PC-9 (cell line): ENCODE measurements at places on chromosomes 6 and 20. TPM values are rescaled to one million over a fixed set of nuclear protein-coding genes. Genes with fewer than 3 reads are reported as not detected.

The CRISP3 gene
- total RNA-seq = 0.48 and 0.79 TPM in 2 replicates

GRCh38 chr20:62652041-62652893 lies 10.0 kb downstream of the SLCO4A1 start:
- DNase-seq = peak; percentile 94

DNA sequence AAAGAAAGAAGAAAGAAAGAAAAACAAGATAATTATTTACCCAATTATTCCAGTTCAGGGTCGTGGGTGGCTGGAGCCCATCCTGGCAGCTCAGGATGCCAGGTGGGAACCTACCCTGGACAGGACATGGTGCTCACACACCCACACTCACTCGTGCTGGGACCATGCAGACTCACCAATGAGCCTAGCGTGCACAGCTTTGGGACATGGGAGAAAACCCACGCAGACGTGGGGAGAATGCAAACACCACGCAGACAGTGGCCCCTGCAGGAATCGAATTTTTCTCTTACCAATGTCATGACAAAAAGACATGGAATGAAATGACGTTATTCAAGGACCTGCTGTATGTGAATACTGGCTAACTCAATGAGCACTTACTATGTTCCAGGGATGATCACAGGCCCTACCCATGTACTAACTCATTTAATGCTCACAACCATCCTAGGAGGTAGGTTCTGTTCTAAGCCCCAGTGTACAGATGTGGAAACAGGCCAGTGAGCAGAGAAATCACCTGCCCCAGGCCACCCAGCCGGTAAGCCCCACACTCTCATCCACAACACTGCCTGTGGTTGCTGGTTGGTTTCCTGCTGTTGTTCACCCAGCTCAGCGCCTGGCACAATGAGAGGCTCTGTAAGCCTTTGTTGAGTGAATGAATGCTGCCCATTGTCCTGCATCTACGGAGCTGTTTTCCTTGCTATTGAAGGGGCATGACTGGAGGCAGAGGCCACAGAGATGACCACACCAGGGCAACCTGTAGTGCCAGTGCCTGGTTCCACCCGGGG lies 6.8 kb upstream of the PI16 start:
- no peak for DNase-seq

DNA sequence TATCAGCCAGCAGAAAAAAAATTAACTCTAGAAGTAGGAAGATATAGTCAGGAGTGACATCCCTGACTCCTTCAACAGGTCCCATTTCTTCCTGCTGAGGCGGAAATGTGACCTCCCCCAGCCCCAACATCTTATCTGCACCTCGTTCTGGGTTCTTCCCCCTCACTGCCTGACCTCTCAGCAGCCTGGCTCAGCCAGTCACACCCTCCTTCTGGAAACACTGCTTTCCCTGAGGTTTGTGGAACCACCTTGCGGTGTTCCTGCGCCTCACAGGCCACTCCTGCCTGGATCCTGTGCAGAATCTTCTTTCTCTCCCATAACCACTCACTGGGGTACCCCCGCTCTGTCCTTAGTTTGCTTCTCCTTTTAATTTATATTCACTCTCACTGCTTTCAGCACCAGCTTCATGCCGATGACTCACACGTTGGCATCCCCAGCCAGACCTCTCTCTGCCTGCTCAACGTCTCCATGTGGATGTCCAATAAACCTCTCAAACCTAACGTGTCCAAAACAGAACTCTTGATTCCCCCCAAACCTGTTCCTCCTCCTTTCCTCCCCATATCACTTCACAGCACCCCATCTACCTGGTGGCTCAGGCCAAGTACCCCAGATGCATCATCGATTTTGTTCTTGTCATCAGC lies 222.8 kb upstream of the PLN start:
- no peak for DNase-seq

The ARMC2 gene
- 7.9 and 15.5 TPM in 2 replicates for total RNA-seq

- no peak for DNase-seq
Measured at GRCh38 chr6:121460170-121460569, 24.7 kb downstream of the GJA1 start.

GRCh38 chr20:8328189-8328588 lies 196.1 kb downstream of the PLCB1 start:
- no peak for DNase-seq
